EH (cell line): ENCODE measurements at places on chromosomes 16 and 17.

GRCh38 chr17:7308625-7309433 is 1.4 kb downstream of the EIF5A start:
- peak; percentile 88 for DNase-seq

DNA sequence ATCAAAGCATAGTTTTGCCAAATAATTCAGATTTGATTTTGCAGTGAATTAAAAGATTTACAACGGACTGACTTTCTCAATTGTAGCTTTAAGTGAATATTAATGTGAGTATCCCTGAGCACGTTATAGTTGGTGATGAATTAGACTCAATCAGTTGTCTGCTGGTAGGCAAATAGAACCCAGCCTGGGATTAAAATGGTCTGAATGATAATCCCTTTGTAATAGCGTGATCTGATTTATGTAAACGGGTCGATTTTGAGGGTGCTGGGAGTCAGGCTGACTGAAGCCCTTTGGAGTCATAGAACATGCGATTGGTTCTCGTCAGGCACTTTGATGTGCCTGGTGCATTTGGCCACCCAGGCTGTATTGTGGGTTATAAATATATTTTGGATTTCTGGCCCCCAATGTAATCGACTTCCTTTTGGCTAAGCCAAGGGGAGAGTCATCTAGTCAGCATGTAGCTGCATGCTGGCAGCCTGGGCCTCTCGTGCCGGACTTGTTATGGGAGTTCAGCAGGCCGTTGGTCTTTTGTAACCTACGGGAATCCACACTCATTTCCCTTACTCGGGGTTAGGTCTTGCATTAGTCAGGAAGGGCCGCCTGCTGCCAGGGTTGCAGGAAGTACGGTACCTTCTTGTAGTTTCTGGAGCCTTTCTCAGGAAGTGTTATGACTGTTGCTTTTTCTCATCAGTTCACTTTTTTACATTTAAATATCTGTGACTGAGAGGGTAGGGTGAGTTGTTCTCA is 5.4 kb downstream of the PGS1 start:
- peak; percentile 99 for DNase-seq

DNA sequence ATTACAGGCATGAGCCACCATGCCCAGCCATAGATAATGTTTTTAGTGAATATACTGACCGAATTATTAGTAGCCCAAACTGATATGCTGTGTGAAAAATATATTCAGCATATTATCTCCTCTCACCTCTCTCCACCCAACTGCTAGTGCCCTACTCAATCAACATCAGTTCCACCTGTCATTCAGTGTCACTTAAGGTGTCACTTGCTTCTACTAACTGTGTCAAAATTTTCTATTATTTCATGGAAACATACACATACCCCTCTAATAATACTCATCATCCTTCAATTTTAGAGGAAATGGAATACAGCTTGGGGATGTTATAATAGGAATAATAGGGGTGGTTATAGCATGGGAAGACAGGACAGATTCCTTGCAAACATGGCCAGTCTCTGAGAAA is 12.6 kb downstream of the EFCAB3 start:
- DNase-seq = no peak

DNA sequence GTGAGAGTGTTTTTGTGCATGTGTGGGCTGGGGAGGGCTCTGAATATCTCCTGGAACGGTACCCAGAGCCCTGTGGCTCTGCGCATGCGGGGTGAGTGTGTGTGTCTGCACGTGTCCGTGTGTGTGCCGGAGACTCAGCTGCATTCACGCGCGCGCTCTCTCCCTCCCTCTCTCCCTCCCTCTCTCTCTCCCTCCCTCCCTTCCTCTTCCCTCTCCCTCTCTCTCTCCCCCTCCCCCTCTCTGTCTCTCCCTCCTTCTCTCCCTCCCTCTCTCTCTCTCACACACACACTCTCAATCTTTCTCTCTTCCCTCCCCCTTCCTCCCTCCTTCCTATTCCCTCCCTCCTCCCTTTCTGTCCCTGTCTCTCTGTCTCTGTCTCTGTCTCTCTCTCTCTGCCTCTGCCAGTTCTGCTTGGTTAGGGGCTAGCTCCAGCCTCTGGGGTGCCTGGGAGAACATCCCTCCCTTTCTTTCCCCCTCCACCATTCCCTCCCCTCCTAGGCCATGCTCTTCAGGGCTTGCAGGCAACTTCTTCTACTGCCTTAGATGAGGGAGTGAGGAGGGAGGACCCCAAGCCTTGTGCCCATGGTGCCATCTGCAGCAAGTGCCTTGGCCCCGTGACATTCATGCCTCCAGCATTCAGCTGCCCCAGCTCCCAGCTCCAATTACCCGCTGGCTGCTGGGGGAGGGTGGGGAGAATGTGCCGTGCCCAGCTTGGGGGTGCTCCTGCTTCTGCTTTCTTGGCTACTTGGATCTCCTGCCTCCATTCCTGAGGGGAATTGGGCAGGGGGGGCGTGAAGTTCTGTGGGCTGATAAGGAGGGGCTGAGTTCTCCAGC is 6.4 kb downstream of the THRA start:
- peak; percentile 88 for DNase-seq

DNA sequence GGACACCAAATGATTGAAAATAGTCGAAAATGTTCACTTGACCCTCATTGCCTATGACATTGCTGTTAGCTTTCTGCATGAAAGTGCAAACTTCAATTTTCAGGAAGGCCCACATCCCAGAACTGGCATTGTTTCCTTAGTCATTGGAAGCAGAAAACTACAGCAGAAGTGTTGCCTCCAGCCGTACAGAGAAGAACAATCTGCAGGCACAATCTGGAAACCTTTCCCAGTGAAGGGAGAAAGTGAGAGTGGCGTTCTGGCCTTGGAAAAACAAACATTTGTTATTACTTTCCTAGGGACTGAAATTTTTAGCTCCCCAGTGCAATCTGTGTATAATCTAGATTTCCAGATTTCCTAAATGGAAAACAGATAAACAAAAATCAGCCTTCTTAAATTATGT is 529.5 kb upstream of the RBFOX1 start:
- no peak for DNase-seq

- DNase-seq = no peak
Measured at GRCh38 chr17:73495641-73496040, 148.6 kb downstream of the SDK2 start.

GRCh38 chr17:7558544-7559319 is at the start of gene TNFSF13:
Gene TNFSF13 (plus strand): TSS chr17:7558750. CDS start chr17:7559040, 290 bp downstream.
- no peak for DNase-seq

GRCh38 chr16:24478401-24478800 is 61.0 kb upstream of the RBBP6 start:
- no peak for DNase-seq

GRCh38 chr17:34347063-34347462 is 9.2 kb upstream of the CCL13 start:
- DNase-seq = no peak

- DNase-seq = no peak
Measured at GRCh38 chr17:40540448-40540847, 24.8 kb downstream of the CCR7 start.

DNA sequence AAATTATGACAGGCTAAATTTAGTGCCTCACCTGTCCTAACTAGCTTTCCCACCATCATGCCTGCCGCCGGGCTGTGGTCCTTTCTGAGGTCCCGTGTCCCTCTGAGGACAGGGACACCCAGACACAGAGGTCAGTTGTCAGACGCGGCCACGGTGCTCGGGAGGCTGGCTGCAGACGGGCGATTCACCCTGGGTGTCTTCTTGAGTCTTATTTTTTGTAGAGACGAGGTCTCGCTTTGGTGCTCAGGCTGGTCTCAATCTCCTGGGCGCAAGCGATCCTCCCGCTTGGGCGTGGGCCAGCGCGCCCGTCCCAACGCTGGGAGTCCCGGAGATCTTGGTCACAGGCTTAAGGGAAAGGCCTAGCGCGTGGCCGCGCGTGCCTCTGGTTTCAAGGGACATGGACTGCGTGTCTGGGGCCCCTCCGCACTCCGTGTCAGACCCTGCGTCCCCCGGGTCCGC is 797 bp upstream of the RAB11FIP3 start:
- DNase-seq = no peak

- DNase-seq = peak; percentile 55
Measured at GRCh38 chr16:69672998-69673713, 53.2 kb downstream of the NQO1 start.

GRCh38 chr17:17508646-17509591 is 12.7 kb upstream of the RASD1 start:
- DNase-seq = no peak

DNA sequence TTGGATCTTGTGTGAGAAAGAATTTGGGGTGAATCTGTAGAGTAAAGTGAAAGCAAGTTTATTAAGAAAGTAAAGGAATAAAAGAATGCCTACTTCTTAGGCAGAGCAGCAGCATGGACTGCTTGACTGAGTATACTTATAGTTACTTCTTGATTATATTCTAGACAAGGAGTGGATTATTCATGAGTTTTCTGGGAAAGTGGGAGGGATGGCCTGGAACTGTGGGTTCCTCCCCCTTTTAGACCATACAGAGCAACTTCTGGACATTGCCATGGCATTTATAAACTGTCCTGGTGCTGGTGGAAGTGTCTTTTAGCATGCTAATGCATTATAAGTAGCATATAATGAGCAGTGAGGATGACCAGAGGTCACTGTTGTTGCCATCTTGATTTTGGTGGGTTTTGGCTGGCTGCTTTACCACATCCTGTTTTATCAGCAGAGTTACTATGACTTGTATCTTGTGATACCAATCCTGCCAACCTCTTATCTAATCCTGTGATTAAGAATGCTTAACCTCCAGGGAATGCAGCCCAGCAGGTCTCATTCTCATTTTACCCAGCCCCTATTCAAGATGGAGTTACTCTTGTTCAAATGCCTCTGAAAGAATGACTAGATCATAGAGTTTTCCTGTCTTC is 58.7 kb downstream of the HSD17B2 start:
- DNase-seq = peak; percentile 15
